ENCODE measurements at places on chromosomes 5 and 9.
A peak's percentile ranks its signal among the peaks of the same experiment; 100 is the strongest.

GRCh38 chr5:1341863-1342262 lies 3.0 kb downstream of the CLPTM1L start:
- DNase-seq, result no peak

- DNase-seq, result no peak
Observed at GRCh38 chr9:31034311-31034710, 1350.1 kb upstream of the ACO1 start.

- peak; percentile 90 for DNase-seq
Observed at GRCh38 chr5:102865510-102866236, 110.6 kb downstream of the PAM start.

DNA sequence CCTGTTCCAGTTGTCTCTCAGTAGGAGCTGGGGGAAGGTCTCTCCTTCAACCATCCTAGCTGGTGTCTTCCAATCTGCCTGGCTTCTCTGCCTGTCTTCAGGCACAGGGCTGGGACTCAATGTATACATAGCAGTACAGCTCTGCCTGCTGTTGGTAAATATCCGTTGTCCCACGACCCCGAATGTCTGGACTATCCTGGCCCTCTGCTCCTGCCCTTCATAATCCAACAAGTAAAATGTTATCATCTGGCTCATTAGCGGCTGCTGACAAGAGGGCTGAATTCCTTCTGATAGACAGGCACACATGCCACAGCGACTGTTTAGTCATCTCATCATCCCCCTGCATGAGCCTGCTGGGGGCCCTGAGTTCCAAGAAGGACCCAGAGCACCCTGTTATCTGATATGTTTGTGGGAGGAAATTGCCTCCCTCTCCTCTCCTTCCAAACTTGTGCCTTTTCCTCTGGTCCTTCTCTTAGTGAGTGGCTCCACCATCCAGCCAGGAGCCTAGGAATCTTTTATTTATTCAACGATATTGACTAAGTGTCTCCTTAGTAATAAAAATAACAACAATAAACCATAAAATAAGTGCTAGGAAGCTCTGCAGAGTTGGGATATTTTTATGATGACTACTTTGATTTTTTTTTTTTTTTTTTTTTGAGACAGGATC lies 29.5 kb upstream of the TGFBR1 start:
- peak; percentile 80 for DNase-seq

DNA sequence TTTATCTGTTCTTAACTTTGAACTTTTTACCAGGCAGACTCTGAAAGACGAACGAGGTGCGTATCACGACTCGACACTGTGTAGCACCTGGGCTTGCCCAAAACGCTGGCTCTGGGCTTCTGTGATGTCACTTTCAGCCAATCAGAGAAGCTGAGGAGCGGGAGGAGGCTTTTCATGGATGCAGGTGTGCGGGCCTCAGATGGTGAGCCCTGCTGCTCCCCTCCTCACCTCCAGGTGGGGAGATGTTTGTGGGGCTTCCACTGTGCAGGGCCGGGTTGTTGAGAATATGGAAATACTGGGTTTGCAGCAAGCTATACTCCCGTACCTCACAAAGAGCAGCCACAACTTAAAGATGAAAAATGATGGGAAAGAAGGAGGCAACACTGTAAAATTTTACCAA lies 246.3 kb downstream of the IRX2 start:
- no peak for DNase-seq

GRCh38 chr9:88998503-88998902 lies 7.2 kb downstream of the S1PR3 start:
- no peak for DNase-seq

DNA sequence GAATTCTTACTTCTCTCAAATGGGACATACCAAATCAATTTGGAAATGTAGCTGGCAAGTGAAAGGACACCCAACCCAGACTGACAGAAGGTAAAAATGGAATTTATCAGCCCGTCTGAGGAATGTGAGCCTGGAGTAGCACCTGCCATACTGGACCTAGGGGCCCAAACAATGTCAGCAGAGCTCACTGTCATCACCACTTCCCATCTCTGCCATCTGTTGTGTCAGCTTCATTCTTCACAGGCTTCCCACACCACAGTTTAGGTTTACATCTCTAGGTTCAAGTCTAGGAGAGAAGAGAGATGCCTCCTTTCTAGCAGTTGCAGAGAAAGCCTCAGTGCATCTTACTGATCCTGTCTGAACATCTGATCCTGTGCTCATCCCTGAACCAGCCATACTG lies 222.4 kb downstream of the DOCK8 start:
- DNase-seq, result no peak

GRCh38 chr9:128088253-128088945 lies 20.4 kb downstream of the SLC25A25 start:
- DNase-seq, result no peak

- peak; percentile 70 for DNase-seq
Observed at GRCh38 chr5:44532981-44533380, 143.8 kb upstream of the FGF10 start.

- peak; percentile 94 for DNase-seq
Observed at GRCh38 chr9:35907711-35908503, 1.4 kb upstream of the SPAAR start.

- DNase-seq, result peak; percentile 80
Observed at GRCh38 chr9:16526380-16526779, 344.1 kb downstream of the BNC2 start.

GRCh38 chr9:127905004-127905728 lies 5.8 kb upstream of the ST6GALNAC6 start:
- DNase-seq, result no peak

DNA sequence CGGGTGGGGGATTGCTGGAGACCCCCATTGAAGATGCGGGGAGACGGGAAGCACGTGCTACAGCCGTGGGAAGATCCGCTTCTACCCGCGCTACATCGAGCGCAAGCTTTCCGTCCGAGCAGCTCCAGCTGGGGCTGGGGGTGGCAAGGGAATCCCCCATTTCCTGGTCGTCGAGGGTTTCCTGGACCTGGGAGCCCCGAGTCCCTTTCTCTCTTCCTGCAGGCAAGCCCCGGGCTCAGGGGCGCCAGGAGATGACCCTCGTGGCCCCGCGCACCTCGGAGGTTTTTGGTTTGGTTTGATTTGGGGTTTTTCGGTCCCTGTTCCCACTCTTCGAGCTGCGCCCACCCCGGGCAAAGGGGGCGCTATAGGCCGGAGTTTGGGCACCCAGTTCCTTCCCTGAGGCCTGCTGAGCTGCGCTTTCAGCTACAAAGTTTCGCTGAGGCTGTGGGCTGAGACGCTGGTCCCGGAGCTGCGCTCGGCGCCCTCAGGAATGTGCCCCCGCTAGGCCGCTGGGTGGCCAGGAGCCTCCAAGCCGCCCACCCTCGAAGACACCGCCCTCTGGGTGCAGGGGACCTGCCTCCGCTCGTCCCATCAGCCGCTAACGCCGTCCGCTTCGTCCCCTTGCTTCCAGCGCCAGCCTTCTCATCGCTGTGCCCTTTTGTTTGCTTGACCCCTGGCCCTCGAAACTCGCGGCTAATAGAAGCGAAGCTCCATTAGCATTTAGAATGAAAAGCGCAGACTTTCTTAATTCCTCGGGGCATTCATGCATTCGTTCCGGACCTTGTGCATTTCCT lies 2.9 kb downstream of the NR4A3 start:
- peak; percentile 31 for DNase-seq

GRCh38 chr9:15392363-15392762 lies 30.3 kb upstream of the SNAPC3 start:
- DNase-seq, result no peak

DNA sequence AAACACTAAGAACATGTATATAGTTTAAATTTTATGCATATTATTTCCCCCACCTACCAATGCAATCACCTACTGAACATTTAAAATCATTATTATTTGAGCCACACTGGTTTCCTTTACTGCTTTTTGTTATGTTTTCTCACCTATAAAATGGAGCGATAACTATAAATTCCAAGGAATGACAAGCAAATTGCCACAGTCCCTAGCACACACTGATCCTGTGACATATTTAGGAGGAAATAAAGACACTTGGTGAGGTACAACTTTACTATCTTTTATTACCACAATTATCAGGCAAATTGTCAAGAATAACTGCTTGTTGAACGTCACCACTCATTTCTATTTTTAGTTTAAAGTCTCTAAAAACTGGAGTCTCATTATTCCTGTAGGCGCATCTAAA lies 1693.6 kb downstream of the EFNA5 start:
- DNase-seq, result no peak

GRCh38 chr9:27355166-27355565 lies 58.2 kb upstream of the EQTN start:
- no peak for DNase-seq

DNA sequence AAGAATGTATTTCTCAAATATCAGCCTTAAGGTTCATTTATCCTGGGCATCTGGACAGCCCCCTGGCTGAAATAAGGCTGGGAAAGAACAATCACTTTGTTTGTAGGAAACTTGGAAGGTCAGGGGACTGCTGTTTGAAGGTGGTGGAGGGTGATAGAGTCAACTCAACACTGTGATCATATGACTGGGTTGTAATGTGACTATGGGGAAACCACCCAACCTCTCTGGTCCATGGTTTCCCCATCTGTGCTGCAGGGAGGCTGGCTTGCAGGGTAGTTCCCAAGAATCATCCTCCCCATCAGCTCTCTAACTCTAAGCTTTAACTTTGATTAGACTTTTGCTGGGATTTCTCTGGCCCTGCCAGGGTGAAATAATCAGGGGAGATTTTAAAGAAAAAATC lies 10.0 kb downstream of the INSYN2B start:
- DNase-seq, result no peak

- DNase-seq, result peak; percentile 39
Observed at GRCh38 chr9:69809304-69809863, 11.2 kb upstream of the CFAP95 start.

- no peak for DNase-seq
Observed at GRCh38 chr5:108111736-108112135, 270.2 kb downstream of the FBXL17 start.

DNA sequence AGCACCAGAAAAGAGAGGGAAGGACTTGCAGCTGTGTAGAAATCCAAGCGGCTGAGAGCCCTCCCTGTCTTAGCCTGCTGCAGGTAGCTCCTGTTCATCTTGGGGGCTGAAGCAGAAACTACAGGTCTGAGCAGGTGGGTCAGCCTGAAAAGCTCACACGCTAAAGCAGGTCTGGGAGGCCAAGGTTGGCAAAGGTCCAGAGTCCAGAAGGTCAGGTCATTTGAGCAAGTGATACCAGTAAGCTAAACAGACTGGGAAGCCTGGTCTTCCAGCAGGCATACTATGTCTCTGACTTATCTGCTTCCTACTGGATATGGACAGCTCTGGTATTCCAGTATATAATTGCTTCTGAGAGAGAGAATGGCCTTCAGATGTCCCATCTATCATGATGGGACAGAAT lies 26.2 kb downstream of the PTCD2 start:
- no peak for DNase-seq

- DNase-seq, result peak; percentile 21
Observed at GRCh38 chr9:86512929-86513328, 158.7 kb upstream of the TUT7 start.

DNA sequence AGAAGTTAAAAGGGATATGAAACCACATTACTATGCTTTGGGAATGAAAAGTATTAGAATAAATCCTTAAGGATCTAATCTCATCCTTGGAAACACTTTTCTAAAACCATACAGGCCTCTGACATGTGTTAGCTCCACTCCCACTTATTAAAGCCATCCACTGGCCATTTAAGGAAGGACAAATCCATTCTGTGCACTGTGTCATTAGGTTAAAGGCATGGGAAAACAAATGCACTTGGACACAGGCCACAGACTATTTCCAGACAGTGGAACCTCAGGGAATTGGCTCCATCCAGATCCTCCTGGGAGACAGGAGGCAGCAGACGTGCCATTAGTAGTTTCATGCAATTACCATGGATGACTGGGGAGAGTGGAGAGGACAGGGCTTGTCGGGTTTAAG lies 454.9 kb downstream of the ENC1 start:
- DNase-seq, result no peak

GRCh38 chr5:128681096-128681495 lies 143.1 kb upstream of the FBN2 start:
- no peak for DNase-seq

GRCh38 chr9:82466616-82467260 lies 478.2 kb downstream of the SPATA31D1 start:
- no peak for DNase-seq

DNA sequence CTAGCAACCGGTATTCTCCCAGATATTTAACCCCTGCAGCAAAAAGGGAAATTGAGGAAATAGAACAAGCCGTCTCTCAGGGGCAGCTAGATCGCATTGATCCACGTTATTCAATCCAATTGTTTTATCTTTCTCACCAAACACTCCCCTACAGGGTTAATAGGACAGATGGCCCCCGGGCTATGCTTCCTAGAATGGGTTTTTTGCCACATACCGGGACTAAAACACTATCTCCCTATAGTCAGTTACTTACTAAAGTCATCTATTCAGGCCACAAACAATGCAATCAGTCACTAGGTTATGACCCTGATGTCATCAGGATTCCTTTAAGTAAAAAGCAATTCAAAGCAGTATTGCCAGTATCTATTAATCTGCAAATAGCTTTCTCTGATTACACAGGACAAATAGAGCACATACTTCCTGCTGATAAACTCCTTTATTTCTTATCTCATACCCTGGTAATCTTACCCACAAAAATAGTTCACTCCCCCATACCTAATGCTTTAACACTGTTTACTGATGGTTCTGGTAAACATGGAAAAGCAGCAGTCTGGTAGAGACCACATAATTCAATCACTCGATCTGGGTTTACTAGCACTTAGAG lies 159.0 kb downstream of the CPLANE1 start:
- no peak for DNase-seq

DNA sequence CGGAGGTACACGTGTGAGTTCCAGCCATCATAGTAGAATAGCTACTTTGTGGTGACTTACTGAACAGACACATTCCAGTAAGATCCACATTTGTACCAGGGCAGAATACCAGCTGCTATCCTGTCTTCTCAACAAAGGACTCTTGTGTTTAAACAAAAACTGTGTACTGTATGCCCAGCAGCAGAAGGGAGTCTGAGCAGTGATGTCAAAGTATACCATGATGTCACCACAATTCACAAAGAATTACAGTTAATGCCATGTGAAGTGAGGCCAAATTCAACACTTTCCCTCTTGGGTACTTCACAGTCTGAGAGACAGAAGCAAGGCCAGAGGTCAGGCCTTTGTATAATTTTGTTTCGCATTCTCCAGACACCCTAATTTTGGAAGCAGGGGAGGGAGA lies 137.0 kb downstream of the ADAMTSL1 start:
- DNase-seq, result no peak

- DNase-seq, result no peak
Observed at GRCh38 chr5:58775701-58776262, 192.9 kb downstream of the RAB3C start.

- no peak for DNase-seq
Observed at GRCh38 chr5:72821776-72822175, 5.3 kb downstream of the TNPO1 start.

- no peak for DNase-seq
Observed at GRCh38 chr9:85230081-85230480, 511.7 kb downstream of the AGTPBP1 start.

- DNase-seq, result peak; percentile 30
Observed at GRCh38 chr5:38466424-38467189, 89.8 kb downstream of the LIFR start.

Measured in HCEC 1CT (cell line).